ENCODE measurements at places on chromosomes 4 and X.
A peak's percentile ranks its signal among the peaks of the same experiment; 100 is the strongest.

GRCh38 chr4:102935716-102936115 is 66.9 kb downstream of the CISD2 start:
- no peak for DNase-seq

GRCh38 chrX:41180194-41180908 is 95.1 kb downstream of the USP9X start:
- DNase-seq = peak; percentile 35

GRCh38 chr4:70915036-70915815 is 13.1 kb downstream of the MOB1B start:
- DNase-seq = no peak

DNA sequence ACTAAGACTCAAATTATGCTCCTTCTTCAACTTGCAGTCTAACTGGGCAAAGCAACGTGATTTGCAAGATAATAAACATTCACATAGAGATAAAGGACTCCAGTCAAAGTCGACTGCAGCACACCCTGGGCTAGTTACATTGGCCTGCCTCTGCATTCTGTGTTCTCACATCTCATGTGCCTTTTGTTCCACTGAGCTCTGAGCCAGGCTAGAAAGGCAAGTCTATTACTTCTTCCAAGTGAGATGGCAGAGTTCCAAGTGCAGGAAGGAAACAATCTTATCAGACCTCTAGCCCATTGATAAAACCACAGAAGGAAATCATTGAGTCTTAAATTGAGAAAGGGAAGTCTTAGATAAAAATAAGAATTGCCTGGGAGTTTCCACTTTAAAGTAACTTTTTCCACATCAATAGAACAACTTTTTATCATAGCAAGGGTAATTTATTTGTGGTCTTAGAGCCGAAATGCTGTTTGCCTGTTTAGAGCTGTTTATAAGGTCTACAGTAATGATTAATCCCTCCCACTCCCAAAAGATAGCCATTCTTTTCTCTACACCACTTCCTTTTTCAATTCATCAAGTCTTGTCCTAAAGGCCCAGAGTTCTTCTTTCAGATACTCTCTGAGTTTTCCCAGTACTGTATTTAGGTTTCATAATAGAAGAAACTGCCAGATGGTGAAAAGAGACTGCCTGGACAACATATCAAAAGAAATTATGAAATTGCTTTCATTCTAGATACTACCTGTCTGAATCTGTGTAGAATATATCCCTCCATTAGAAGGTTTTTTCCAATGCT is 200.2 kb downstream of the GUCY2F start:
- no peak for DNase-seq

GRCh38 chr4:59127743-59128142 is 2017.6 kb upstream of the IGFBP7 start:
- no peak for DNase-seq

DNA sequence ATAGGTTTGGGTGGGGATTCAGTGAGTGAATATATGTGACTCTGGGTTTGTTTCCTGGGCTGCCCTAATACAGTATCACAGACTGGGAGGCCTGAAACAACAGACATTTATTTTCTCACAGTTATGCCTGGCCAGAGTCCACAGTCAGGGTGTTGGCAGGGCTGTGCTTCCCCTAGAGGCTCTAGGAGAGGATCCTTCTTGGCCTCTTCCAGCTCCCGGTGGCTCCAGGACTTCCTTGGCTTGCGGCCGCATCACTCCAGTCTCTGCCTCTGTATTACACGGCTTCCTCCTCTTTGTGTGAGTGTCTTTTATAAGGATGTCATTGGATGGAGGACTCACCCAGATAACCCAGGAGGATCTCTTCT is 5.2 kb upstream of the JAKMIP1 start:
- no peak for DNase-seq

DNA sequence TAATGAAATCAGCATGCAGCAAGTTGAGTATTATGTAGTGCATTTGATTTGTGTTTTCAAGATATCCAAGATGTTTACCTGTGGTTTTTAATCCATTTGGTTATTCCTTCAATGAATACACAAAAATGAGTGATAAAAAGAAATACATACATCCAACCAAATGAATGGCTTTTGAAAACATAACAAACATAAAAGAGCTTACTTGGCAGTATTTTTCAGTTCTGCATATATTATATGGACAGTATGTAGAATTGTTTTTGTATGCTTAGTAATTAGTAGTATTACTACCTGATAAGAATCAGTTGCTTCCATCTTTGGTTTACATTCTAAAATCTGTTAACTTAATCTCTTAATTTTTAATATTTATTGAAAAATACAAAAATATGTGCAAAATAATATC is 908.9 kb upstream of the AGA start:
- DNase-seq = no peak

DNA sequence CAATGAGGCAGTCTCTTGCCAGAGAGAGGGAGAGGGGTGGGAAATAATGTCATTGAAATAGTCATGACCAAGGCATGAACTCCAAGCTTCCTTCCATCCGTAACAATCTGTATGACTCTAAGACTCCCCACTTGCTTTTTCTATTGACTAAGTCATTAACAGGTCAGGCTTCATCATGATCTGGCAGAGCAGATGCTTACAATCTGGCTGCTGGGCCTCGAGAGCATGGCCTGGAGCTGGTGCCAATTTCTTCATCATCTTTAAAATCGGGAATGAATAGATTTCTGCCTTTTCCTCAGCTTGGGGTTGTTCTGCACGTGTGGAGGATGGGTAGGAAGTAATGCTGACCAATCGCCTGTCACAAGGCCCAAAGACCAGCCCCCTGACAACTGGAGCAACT is 280.6 kb upstream of the CLNK start:
- no peak for DNase-seq

DNA sequence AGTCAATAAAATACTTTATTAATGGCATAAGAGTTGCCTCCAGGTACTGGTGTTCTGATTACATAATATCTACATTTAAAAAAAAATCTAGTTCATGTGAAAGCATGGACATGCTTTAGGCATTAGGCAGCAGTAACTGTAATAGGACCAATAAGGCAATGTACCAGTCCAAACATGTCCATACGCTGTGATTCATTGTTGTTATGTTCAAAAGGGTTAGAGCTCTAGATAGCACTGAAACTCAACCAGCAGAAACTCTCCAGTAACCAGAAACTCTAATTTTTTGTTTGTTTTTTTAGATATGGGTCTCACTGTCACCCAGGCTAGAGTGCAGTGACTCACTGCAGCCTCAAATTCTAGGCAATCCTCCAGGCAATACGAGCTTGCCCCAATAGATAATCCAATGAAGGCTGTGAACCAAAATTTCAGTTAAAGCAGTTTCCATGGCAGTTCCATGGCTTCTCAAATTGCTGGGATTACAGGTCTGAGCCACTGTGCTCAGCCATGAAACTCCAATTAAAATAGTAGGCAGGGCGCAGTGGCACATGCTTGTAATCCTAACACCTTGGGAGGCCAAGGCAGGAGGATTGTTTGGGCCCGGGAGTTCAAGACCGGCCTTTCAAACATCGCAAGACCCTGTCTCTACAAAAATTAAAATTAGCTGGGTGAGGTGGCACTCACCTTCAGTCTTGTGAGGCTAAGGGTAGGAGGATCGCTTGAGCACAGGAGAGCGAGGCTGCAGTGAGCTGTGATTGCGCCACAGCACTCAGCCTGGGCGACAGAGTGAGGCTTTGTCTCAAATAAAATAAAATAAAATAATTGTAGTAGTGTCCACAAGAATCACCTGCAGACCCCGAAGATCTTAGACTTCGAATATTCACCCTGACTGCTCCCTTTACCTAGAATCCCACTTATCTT is 36.3 kb downstream of the MGARP start:
- no peak for DNase-seq

DNA sequence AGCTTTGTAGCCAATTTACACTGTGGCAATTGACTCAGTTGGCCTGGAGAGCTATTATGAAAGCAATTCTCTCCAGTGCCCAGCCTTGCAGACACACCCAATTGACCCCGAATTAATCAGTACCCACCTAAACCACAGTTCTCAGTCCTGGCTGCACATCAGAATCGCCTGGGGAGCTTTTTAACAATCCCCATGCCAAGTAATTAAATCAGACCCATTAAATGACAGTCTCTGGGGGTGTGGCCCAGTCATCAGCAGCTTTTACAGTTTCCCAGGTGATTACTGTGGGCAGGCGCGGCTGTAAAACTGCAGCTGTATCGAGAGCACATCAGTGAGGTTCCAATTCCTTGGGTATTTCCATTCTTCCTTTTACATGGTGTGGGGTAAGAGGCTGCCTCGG is 460.9 kb upstream of the FAT1 start:
- DNase-seq = no peak

DNA sequence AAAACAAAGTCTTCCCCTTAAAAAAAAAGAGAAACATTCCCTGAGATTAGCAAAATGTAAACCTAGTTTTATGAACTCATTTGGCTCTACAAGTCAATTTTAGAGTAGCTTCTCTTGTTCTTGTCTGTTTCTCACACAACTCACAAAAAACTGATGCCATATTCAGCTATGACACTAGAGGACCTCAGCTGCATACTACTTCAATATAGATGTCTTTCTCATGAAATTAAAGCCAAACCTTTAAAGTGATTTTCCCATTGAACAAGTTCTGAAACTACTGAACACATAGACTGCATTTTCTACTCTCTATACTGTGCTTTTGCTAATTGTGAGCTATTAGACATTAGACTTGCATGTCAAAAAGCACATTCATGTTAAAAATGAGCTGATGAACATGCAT is 49.8 kb downstream of the TBCK start:
- DNase-seq = no peak

DNA sequence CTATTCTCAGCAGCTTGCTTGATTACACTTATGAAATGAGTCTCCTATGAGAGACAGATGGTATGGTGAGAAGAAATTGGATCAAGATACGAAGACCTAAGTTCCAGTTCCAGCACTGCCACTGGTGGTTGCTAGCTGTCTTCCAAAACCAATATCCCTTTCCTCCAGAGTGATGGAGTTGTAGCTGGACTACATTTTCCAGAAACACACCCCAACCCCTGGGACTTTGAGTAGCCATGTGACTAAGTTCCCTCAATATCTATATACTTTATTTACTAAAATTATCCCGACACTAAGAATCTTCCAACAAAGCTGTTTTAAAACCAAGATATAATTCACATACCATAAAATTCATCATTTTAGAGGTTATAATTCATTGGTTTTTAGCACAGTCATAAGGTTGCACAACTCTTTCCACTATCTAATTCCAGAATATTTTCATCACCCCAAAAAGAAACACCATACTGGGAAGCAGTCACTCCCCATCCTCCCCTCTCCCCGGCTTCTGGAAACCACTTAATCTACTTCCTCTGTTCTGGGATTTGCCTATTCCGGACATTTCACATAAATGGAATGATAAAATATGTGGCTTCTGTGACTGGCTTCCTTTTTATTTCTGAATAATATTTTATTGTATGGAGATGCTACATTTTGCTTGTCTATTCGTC is 118.0 kb downstream of the MANBA start:
- no peak for DNase-seq

DNA sequence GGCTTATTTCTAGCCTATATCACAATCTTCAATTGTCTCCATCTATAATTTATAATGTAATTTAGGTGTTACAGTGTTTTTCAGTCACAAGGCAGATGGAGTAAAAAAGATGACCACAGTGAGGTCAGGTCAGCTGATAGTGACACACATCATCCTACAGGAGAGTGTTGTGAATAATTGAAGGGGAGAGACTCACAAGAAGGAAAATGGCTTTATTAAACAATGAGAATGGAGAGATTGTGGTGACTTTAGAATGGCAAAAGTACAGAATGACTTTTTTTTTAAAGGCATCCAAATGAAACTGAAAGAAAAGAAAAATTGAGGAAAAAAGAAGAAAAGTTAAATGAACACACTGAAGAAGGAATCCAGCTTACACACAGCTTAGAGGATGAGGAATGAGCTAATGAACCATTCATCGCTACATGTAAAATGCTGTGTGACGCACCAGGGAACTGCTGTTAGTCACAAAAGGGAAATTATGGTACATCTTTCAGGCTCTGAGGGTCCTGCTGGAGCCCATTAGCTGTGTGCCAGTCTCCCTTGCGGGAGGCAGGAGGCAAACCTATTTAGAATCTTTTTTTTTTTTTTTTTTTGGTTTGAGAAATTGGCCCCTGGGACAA is 56.6 kb downstream of the SPRY1 start:
- DNase-seq = no peak

GRCh38 chrX:128518508-128518907 is 466.3 kb upstream of the ACTRT1 start:
- no peak for DNase-seq

DNA sequence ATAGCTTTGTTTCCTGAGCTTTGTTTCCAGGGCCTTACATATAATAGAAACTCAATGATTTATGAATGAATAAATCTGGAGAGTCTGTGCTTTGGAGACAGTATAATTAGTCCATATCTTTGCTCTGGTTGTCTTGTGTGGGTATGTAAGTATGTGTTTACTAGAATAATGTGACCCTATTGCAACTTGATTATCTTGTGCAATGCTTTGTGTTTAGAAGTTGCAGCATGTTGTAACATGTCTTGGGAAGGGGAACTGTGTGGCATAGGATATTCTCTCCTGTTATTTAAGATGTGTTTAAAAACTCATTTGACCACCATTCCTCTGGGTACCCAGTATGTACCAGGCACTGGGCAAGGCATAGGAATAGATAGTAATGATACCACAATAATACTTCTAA is 6.1 kb downstream of the SPATA18 start:
- DNase-seq = no peak

GRCh38 chr4:152220201-152220666 is 315.7 kb downstream of the FBXW7 start:
- no peak for DNase-seq

GRCh38 chrX:41258871-41259270 is 75.1 kb upstream of the DDX3X start:
- no peak for DNase-seq

DNA sequence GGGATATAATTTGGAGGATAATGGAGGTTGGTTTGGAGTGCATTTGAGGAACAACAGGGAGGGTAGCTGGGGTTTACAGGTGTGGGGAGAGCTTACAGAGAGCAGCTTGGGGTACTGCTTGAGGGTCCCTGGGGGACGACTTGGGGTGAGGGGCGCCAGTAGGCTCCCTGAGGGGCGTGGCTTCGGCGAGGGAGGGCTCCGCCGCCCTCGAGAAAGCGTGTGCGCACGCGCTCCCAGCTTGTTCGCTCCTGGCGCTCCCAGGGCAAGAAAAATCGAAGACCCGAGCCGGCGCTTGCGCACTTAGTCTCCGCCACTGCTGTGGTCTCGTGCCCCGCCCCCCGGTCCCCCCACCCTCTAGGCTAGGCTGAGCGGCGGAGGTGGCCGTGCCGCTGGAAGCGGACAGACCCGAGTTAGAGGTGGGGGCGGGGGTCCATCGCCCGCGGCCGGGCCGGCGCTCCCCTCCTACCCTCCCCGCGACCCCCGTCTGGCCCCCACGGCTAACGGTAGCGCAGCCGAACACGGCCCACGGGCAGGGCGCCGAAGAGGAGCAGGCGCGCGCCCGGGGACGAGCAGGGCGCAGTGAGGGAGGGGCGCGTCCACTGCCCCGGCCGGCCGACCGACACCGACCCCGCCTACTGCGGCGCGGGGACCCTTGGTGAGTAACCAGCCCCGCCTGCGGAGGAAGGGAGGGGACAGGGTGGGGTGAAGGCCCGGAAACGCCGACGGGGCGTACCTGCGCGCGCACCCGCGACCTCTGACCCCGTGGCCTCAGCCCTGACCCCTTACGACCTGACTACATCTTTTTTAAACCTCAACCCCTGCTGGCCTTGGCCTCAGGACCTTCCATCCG is 5.4 kb upstream of the CCDC120 start:
- DNase-seq = peak; percentile 62

GRCh38 chrX:66919280-66919832 is 280.5 kb upstream of the EDA2R start:
- no peak for DNase-seq
